Stimulated activated CD4-positive, alpha-beta T cell treated with anti-CD3 and anti-CD28 coated beads, Interleukin-1b, Interleukin-23, amount 100 ng/mL, for 48 hours (primary cell): ENCODE measurements at places on chromosomes 2 and 18.

DNA sequence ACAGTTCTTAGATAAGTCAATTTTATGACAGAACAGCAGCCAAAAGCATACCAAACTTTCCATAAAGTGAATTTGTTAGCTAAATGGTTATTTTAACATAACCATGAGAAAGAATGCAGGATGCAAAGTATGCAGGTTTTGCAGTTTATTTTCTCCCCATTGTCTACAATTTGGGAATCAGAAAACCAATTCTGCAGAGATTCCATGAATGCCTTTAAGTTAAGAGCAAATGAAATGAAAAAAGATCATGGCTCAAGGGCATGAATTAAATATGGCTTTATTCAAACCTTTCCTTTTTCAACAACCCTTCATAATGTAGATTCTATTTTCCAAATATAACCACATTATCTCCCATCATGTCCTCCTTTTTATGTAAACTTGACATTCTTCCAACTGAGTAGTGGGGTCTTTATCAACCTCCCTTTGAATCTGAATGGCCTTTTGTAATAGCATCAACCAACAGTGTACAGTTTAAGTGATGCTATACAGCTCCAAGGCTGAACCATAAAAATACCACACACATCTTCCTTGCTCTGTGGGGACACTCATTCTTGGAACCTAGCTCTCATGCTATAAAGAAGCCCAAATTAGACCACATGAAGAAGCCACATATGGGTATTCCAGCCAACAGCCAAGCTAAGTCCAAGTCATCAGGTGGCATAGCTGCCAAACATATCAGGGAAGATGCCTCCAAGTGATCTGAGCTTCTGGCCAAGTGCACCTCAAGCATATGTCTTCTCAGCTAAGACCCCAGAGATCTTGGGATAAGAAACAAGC, 49.8 kb downstream of the PIAS2 start:
- DNase-seq: no peak

- DNase-seq: no peak
Observed at GRCh38 chr18:79621501-79621900, 58.1 kb upstream of the CTDP1 start.

DNA sequence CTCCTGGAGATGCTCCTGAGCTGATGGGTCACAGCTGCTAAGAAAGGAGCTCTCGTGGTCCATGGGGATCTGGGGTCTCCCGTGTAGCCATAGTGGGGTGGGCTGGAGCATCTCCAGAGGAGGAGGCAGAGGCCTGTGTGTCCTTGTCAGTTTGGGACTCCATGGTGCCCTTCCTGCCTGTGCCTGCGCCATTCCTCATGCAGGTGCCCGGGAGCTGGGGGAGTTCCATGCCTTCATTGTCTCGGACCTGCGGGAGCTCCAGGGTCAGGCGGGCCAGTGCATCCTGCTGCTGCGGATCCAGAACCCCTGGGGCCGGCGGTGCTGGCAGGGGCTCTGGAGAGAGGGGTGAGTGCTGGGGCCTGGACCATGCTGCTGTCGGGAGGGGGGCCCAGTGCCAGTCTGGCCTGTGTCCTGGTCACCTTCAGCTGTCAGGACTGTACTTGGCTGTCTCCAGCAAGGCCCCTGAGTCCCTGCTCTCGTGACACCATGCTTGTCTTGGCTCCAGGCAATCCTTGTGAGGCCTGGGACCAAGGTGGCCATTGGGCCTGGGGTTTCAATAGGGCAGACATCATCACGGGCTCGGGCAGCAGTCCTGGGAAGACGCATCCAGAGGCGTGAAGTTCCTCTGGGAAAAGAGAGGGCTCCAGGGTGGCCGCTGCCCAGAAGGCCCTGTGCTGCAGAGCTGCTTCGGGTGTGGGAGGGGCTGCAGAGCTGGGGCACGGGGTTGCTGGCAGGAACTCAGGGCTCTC, 7.3 kb downstream of the CAPN10 start:
- no peak for DNase-seq

DNA sequence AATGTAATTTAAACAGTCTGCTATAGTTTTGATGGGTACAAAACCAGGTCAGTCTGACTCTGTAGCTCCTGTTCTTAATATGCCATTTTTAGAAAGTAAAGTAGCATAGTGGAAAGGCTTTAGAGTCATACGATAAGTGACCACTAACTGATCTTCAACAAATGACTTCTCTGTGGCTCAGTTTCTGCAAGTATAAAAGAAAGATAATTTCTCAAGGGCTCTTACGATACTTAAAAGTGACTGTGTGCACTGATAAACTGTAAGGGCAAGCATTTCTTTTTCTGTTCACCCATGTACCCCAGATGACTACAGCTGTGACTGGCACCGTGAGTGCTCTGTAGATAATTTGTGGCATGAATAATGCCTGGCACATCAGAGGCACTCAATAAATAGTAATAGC, 178.7 kb downstream of the LCLAT1 start:
- DNase-seq: no peak

DNA sequence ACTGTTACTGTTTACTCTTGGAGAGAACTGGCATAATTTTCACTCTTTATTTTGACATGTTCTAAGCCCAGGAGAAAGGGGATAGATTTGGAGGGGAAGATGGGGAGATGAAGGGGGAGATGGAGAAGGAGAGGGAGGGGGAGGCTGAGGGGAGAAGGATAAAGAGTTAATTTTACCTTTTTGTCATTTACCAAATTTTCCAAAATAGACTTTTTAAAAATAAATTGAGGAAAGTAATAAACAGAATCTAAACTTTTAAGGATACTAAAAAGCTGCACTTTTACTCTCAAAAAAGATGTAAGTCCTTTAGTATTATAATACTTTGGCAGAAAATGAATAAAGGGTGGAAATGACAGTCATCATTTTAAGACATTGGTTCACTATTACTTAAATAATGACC, 12.3 kb downstream of the MMADHC start:
- no peak for DNase-seq

DNA sequence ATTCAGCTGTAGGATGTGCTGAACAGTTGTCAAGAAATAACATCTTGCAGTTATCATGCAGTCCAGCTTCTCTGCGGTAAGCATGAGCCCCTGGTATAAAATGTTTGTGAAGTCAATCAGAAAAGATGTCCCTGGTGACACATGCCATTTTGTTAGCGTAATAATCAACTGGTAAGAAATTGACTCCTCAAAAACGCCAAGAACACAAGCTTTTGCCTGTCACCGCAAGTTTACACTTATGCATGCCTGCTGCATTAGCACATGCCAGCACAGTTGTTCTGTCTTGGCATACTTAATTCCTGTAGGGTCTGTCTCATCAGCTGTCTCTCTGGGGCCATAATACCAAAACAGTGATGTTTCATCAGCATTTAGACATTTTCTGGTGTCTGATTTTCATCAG, 524.8 kb upstream of the DSEL start:
- no peak for DNase-seq

DNA sequence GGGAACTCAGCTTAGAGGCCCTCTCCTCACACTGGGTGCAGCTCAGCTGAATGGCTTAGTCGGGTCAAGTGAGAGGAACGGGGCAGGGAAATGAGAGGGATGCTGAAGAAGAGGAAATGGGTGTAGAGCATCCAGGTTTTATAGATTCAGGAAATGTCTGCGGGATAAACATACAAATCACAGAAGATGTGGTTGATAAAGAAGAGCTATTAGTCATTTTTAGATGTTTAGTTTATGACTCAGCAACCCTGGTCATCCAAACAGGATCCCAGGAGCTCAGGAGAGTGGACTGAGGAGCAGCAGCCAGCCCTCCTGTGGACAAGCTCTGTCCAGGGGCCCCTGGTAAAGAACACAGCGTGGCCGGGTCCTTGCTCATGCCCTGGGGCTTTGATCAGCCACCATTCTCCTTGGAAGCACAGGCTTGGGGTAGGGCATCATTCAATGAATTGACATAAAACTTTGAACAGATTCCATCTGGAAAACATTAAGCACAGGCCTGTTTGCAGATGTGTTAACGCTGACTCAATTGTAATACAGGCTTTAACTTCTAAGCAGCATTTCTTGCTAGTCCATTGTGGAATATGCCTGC, 83.0 kb downstream of the NPAS2 start:
- DNase-seq: no peak

DNA sequence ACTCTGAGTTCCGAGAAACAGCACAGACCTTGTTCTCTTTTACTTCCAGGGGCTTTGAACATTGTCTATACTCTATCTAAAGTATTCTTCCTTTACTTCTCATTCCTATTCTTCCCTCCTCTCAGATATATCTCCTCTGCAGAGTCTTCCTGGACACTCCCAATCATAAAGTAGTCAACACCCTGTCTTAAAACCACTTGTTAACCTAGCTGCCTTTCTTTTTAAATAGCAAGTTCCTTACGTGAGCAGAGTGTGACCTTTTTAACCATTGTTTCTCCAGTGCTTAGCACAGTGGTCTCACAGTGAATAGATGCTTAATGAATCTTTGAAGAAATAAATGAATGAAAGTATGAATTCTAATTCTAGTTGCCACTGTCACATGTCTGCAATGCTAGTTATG, 47.4 kb downstream of the PTRHD1 start:
- DNase-seq: no peak

DNA sequence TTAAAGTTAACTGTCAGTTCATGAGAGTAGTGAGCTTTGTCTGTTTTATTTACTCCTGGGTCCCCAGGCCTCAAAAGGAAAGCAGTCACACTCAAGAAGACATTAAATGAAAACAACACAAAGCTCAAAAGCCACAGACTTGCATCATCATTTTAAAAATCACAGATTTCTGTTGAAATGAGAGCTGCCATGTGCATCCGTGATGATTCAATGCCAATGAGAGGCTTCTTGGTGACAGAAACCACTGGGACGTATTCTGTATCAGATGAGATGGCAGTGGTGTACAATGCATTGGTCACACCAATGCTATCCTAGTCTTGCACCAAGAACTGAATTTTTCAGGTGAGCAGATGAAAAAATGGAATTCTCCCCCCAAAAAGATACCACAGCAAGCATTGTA, 204.8 kb downstream of the ANAPC1 start:
- DNase-seq: peak; percentile 18

GRCh38 chr2:144404586-144405314, 115.2 kb downstream of the ZEB2 start:
- DNase-seq: no peak

- no peak for DNase-seq
Observed at GRCh38 chr2:203600286-203600685, 65.2 kb upstream of the RAPH1 start.

DNA sequence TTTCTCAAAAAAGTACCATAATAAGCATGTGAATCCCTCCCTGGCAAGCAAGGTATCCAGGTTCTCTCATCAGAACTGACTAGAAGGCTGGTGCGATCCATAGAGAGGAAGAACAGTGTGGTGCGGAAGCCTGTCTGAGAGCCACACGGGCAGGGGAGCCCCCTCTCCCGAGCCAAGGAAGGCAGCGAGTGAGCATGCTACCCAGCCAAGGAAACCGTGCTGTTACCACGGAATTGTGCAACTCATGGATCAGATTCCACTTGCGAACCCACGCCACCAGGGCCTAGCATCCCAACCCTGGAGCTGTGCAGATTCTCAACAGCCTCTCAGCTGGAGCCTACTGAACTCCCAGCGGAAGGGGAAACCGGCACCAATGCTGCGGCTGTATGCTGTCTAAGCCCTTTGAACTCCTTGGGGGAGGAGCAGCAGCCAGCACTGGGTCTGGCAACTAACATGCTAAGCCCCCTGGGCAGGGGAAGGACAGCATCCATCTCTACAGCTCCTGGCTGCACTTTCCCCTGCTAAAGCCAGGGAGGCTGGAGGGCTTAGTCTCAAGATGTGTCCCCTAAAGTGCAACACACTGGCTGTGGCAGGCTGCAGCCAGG, 823.1 kb downstream of the EPHA4 start:
- no peak for DNase-seq

- no peak for DNase-seq
Observed at GRCh38 chr2:172753610-172754009, 18.0 kb downstream of the RAPGEF4 start.

GRCh38 chr2:237236188-237236587, 150.5 kb downstream of the COPS8 start:
- DNase-seq: no peak

- peak; percentile 12 for DNase-seq
Observed at GRCh38 chr2:20447437-20448245, 767 bp downstream of the RHOB start.

DNA sequence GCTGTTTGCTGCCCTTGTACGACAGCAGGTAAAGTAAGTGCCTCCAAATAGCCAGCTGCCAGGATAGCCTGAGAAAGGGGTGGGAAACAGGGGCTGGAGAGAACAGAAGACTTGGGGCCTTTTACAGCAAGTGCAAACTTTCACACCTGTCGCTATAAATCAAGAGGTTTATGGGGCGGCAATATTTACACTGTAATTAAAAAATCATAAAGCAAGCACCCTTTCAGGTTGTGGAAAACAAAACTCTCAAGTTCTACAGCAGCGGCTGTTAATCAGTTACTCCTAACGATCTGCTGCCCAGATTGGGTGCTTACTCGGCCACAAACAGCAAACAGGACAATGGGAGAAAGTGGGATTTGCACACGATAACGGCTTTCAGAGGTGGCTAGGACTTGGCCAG, 359.5 kb upstream of the ETAA1 start:
- DNase-seq: no peak

DNA sequence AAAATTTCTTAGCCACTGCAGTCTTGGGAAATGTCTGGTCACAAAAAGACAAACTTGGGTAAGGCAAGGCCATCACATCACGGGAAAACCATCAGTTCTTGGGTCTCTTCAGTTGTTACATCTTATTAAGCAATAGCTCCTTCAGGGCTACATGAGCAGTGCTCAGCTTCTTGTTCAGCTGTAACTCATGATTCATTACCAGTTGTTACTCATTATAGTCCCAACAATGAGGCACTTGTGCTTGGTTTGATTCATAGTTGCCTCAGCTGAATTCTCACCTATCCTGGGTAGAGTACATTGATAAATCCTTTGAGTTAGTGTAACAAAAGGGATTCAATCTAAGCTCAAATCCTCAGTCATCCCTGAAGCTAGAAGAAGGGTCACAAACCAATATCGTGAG, 102.4 kb upstream of the DCC start:
- DNase-seq: no peak

- DNase-seq: no peak
Observed at GRCh38 chr18:27709344-27709743, 467.6 kb downstream of the CDH2 start.

DNA sequence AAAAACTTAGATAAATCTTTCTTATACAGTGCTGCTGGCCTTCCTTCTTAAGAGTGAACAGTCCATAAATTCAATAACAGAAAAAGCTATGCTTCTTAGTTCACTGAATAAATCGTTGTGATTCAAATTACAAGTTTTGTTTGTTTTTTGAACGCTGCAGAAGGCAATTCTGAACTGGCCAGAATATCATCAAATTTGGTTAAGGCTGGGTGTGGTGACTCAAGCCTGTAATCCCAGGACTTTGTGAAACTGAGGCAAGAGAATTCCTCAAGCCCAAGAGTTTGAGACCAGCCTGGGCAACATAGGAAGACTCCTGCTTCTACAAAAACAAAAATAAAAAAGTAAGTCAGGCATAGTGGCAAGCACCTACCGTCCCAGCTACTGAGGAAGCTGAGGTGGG, 111.2 kb upstream of the SLC39A10 start:
- no peak for DNase-seq

- no peak for DNase-seq
Observed at GRCh38 chr2:219522111-219523030, 8.1 kb downstream of the ASIC4 start.
